ENCODE measurements at places on chromosomes 13 and 19.

- no peak for DNase-seq
These were observed 48.0 kb upstream of the ITM2B start for GRCh38 chr13:48185018-48185417.

DNA sequence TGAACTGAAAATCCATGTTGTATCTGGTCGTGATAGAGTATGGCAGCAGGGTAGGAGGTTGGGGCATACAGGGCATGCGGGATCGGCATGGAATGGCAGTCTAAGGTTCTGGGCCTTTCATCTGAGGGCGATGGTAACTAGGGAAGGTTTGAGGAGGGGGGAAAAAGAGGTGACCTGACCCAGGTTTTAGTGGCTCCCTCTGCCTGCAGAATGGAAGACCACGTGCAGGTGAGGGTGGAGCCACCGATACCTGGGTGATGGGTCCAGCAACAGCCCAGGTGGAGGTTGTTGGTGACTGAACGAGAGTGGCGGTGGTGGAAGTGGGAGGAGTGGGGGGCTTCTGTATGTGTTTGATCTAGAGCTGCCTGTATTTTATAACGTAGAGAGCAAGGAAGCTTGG is 3.8 kb downstream of the ZNF749 start:
- no peak for DNase-seq

DNA sequence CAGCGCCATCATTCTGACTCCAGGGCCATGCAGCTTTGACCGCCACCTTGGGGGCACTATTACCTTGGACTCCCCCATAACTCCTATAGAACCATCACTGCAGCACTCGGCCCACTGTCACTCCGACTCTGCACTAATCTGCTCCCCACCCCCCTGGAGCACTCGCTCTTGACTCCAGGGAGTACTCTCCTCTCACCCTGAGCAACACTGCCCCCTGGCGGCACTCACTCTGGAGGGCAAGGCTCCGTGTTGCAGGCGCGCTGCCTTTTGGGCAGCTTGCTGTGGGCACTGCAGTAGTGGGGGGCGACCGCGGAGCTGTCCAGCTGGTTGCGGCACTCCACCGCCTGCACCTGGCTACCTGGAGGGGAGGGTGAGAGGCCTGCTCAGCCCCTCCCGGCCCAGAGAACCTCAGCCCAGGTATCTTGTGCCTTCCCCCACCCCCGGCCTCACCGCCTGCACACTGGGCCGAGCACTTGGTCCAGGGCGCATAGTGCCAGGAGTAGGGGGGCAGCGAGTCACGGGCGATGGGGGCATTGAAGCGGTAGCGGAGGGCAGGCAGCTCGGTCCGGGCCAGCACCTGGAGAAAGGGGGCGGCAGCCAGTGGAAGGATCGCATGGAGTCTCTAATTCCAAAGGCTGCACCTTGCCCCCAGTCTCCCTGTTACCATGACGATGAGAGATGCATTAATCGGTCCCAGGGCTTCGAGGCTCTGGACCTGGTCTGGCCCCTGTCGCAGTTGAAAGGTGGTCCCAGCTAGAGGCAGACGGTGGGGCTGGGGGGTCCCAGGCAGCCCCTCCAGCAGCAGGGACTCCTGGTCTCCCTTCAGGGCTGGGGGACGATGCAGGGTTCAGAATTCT is 8.9 kb upstream of the MYO1F start:
- DNase-seq = peak; percentile 70

DNA sequence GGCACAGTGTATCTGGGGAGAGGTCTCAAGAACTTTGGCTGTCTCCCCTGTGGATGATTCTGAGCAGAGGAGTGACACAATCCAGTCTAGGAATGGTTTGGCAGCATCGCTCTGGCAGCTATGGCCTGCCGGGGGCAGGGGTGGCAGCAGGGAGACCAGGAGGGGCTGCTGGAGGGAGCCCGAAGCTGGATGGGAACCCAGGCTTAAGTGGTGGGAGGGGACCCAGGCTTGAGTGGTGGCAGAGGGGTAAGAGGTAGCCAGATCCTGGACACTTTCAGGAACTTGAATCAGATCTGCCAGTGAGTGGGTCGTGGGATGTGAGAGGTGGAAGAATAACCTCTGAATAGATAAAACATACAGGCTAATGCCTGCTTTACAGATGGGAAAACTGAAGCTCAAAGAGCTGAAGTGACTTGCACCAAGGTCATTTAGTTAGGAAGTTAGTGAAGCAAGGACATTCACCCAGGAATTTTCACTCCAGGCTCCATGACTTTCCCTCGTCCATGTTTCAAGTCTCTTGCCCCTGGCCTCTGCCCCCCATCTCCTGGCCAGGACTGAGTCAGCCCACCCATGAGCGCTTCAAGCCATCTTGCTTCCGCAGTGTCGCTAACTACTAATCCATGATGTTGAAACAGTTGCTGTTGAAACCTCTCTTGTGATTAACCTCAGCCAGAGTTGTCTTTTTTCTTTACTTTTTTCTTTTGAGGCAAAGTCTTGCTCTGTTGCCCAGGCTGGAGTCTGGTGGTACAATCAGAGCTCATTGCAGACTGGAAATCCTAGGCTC is 29.9 kb upstream of the C1QTNF9 start:
- DNase-seq = no peak

- DNase-seq = peak; percentile 83
These were observed 5.6 kb downstream of the ICAM5 start for GRCh38 chr19:10295305-10295846.

DNA sequence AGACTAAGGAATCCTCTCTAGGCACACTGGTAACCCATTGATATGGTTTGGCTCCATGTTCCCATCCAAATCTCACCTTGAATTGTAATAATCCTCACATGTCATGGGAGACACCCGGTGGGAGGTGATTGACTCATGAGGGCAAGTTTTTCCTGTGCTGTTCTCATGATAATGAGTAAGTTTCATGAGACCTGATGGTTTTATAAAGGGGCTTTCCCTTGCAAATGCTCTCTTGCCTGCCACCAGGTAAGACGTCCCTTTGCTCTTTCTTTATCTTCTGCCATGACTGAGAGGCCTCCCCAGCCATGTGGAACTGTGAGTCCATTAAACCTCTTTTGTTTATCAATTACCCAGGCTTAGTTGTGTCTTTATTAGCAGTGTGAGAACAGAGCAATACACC is 81.4 kb upstream of the GPC6 start:
- no peak for DNase-seq

DNA sequence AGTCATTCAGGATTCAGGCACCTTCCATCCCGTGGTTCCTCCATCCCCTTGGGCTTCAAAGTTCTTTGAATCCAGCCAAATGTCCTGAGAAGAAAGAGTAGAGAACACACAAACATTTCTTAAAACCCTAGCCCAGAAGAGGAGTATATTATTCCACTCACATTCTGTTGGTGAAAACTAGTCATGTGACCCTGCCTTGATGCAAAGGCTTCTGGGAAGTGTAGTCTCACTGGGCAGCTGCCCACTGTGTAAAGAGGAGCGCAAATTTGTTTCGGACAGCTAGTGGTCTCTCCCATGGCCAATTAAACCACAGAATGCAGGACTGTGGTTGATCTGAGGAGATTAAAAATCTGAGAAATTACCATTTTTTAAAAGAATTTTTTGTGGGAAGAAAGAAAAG is 304.4 kb downstream of the SUCLA2 start:
- DNase-seq = no peak

DNA sequence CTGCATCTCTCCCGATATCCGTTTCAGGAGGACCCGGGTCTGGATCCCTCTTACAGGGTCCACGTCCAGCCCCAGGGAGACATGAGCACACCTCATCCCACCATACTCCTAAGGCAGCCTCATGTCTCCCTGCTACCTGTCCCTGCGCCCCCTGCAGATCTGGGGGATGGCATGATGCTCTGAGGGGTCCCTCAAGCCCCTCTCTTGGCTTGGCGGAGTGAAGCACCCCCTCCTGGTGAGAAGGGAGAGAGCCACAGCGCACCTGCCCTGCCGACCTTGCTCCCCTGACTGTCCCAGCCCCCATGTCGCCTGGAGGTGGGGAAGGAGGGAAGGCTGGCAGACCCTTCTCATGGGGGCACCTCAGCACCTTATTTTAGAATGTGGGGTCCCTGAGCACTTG is 21.5 kb upstream of the ARHGEF7 start:
- no peak for DNase-seq

GRCh38 chr19:15265850-15266248 is 33.6 kb upstream of the EPHX3 start:
- DNase-seq = no peak

DNA sequence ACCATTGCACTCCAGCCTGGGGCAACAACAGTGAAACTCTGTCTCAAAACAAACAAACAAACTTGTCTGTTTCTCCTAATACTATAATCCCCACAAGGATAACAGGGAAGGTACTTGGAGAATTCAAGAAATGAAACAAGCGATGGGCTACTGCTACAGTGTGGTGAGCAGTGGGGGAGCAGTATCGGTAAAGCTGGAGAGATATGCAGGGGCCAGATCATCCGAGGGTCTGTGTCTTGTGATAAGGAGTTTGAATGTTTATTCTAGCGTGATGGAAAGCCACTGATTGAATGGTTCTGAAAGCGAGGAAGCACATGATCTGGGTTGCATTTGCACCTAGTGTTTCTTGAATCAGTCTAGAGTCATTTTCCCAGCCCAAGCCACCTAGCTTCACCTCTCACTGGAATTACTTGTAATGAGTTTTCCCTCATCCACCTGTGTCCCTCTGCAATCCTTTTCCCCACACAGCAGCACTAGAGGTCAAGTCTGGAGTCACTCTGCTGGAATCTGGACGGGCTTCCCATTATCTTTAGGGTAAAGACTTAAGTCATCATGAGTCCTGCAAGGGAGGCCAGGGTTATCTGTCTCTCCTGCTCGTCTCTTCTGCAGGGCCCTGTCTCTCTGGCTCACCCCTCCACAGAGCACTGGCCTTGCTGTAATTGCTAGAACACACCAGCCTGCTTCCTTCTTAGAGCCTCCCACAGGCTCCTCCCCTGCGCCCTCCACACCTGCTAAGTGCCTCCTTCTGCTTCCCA is 162.3 kb downstream of the KLF5 start:
- DNase-seq = no peak

DNA sequence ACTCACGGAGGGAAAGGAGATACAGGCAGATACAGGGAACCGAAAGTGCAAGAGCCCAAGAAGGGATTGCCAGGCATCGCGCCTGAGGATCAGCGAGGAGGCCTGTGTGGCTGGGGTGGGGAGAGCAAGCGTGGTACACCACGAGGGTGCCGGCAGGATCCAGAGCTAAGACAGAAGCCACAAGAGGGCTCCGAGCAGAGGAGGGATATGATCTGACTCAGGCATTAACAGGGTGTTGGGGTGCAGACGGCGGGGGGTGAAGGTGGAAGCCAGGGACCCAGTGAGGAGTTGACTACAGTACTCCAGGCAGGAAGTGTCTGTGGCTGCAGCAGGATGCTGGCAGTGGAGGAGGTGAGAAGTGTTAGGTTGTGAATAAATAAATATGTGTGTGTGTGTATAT is 5.4 kb upstream of the PPP1R37 start:
- DNase-seq = peak; percentile 81

DNA sequence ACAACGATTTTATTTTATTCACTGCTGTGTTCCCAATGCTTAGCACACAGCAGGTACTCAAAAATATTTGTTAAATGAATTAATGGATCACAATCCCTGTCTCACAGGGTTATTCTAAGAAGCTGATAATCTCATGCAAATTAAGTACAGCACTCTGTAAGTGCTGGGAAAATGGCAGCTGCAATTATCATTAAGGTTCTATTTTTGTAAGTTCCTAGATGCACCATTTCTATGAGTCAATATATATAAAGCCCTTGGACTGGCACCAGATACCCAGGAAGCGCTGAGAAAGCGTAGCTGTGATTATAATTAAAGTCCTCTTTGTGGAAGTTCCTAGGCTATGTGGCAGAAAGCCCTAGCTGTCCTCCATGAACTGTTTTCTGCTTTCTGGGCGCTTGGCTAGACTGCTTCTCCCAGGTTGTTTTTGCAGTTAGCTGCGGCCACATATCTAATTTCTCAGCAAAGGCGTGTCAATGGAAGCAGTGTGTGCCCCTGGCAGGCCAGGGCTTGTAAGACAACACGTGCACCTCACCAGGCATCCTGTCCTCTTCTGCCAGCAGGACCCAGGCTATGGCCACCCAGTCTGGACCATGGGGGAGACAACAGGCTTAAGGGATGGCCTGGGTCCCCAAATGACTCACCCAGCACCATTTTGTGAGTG is 5.2 kb upstream of the SRRM5 start:
- no peak for DNase-seq

DNA sequence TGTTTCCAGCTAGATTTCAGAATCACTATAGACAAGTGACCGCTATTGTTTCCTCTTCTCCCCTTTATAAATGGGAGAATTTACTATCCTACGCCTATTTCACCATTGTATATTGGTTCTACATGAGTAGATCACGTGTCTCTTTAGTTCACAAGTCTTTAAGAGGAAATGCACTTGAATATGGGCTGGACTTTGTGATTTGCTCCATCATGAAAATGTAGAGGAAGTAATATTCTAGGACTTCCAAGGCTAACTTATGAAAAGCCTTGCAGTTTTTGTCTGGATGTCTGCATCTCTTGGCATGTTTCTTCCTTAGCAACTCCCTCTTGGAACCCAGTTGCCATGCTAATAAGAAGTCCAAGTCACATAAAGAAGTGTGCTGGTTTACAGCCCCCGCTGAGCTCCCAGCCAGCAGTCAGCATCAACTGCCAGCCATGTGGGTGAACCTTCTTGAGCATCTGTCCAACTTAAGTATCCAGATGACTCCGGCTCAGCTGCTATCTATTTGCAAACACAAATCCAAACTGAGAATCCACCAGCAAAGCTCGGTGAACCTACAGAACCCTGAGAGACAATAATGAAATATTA is 4.8 kb upstream of the FBXL3 start:
- no peak for DNase-seq

DNA sequence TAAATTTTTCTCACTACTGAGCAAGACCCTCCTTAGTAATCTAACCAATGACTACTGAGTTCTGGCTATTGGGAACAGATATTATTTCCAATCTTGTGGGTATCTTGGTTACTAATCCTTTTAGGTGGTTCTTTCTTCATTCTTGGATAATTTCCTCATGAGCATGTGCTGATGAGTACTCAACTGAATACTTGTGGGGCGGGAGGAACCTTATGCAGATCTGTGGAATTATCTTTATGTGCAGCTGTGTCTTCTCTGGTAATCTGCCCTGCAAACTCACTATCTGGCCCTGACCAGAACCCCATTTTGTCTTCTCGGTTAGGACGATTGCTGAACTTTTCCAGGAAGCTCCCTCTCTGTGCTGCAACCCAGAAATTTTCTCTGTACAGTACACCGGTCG is 89.7 kb upstream of the TRPC4 start:
- no peak for DNase-seq

- DNase-seq = no peak
These were observed 462 bp upstream of the MPHOSPH8 start for GRCh38 chr13:19632915-19633478.

DNA sequence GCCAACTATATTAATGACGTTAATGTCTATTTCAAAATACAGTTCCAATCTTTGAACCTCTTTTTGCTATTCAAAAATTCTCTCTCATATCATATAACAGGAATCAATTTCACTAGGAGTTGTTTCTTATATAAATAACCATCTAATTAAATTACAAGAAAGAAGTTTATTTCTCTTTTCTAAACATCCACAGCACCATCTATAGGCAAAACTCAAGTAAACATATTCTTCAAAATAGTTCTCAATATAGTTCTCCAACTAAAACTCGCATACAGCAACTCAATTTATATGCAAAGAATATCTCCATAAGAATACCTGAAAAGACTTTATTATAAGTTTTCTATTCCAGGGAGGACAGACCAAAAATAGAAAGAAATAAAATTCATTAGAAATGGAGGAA is 65.6 kb downstream of the RBM26 start:
- DNase-seq = no peak

- peak; percentile 34 for DNase-seq
These were observed 6.3 kb downstream of the ARGLU1 start for GRCh38 chr13:106561551-106562170.
